SJSA1 (cell line): ENCODE measurements at places on chromosomes 12 and 14. TPM values are rescaled to one million over a fixed set of nuclear protein-coding genes. Genes with fewer than 3 reads are reported as not detected.
A peak's percentile ranks its signal among the peaks of the same experiment; 100 is the strongest.

DNA sequence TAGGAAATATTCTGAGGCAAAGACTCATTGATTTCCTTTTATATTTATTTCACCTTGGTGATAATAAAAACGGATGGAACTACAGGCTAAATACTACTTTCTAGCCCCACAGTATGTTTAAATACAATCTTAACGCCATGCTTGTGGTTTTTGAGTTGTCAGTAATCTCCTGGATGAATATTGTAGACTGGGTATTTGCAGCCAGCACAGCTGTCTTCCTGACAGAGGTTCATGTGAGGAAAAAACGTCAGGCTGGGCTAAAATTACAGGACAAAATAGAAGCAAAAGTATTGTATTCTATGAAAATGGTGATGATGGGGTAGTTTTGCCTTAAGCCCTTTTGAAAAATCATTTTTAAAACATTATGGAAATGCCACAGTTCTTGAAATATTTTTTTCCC lies 140.9 kb downstream of the CCDC91 start:
- no peaks in the 10 kb centered on the region for H3K4me1 ChIP-seq
- no peak for DNase-seq
- no peaks in the 10 kb centered on the region for H3K36me3 ChIP-seq

GRCh38 chr12:16675438-16675837 lies 69.5 kb upstream of the LMO3 start:
- H3K27ac ChIP-seq = no peak overlapping the region
- DNase-seq = no peak

- H3K27me3 ChIP-seq = no peaks in the 10 kb centered on the region
- peaks cover 63% of the 10 kb centered on the region for H3K36me3 ChIP-seq
- peaks cover 90% of the 10 kb centered on the region for H3K4me1 ChIP-seq
- no peak for DNase-seq
- H3K27ac ChIP-seq = peak overlapping the region; percentile 27
Measured at GRCh38 chr12:6552140-6552551, 3.7 kb downstream of the IFFO1 start.

Gene MYF5
- total RNA-seq = not detected in 2 replicates

GRCh38 chr14:60723116-60723906 lies 840 bp downstream of the SIX4 start:
- peak overlapping the region; percentile 67 for H3K4me3 ChIP-seq
- H3K27ac ChIP-seq = peak overlapping the region; percentile 9; the same call in 1 of the 2 replicates
- H3K27me3 ChIP-seq = no peaks in the 10 kb centered on the region
- H3K36me3 ChIP-seq = peaks cover 22% of the 10 kb centered on the region
- peaks cover 8% of the 10 kb centered on the region for H3K4me1 ChIP-seq

Gene SERPINA12
- not detected in 2 replicates for total RNA-seq

DNA sequence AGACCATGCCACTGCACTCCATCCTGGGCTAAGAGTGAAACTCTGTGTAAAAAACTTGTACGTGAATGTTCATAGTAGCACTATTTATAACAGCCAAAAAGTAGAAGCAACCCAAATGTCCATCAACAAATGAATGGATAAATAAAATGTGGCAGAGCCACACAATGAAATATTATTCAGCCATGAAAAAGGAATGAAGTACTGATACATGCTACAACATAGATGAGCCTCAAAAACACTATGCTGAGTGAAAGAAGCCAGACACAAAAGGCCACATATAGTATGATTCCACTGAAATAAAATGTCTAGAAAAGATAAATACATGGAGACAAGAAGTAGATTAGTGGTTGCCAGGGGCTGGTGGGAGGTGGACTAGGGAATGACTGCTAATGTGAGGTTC lies 72.8 kb downstream of the KSR2 start:
- no peaks in the 10 kb centered on the region for H3K4me1 ChIP-seq
- no peak overlapping the region for H3K4me3 ChIP-seq
- no peak for DNase-seq

Gene HOXC5
- not detected in 2 replicates for total RNA-seq

DNA sequence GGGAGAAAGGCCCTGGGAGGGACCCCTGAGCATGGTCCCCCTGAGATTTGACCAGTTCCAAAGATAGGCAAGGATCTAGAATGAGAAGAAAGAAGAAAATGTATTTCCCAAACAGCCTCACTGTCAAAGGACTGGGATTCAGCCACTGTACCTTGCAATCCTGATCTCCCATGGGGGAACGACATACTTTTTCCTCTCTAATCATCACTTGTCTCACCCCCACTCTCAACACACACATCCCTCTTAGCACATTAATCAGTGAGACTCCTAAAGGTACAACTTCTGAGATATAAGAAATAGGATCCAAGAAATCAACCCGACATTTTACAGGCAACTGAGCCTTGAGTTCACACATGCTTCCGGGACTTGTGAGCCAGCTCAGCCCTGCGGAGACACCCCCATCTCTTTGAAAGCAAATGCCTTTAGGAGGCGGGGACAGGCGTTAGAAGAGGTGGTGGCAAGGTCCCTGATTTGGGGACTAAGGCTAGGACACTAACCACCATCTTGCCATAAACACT lies 1.4 kb downstream of the MAP3K9 start:
- peaks cover 9% of the 10 kb centered on the region for H3K4me1 ChIP-seq
- no peak for DNase-seq
- peaks cover 2% of the 10 kb centered on the region; the same call in 1 of the 2 replicates for H3K36me3 ChIP-seq
- peak overlapping the region; percentile 77 for H3K4me3 ChIP-seq
- H3K27me3 ChIP-seq = peaks cover 8% of the 10 kb centered on the region

DNA sequence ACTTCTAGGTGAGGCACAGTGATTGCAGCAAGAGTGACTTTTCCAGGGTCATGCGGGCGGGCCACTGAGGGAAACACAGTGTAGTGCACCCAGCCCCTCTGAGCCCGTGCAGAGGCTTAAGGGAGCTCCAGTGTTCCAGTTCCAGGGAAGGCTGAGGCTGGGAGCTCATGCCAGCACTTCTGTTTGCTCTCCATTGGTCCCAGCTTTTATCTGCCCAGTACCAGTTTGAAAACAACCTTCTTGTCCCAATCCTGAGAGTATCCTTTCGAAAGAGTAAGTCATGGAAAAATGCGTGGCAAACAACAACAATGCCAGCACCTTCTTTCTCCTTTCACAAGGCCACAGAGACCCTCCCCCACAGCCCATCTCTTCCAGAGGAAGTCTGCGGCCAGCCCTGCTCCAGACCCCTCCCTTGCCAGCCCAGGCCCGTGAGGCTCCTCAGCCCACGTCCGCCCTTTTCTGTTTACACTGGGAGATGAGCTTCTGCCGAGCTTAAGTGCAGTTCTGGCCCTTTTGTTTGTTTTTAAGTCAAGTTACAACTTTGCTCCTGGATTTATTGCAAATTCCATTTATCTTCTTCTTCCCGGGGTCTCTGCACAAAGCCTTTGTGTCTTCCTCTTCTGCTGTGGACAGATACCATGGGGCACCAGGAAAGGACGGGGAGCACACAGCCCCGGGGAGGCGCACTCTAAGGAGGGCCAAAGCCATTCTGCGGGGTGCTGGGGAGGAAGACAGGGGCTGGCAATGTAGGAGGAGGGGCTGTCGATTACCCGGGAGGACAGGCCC lies 185.6 kb downstream of the ZFP36L1 start:
- no peak overlapping the region for H3K4me3 ChIP-seq
- peaks cover 20% of the 10 kb centered on the region for H3K4me1 ChIP-seq
- DNase-seq = peak; percentile 76
- peak overlapping the region; percentile 38 for H3K27ac ChIP-seq

- no peak overlapping the region for H3K4me3 ChIP-seq
- no peaks in the 10 kb centered on the region for H3K36me3 ChIP-seq
- H3K27ac ChIP-seq = no peak overlapping the region
- no peaks in the 10 kb centered on the region for H3K4me1 ChIP-seq
- no peak for DNase-seq
- no peaks in the 10 kb centered on the region for H3K27me3 ChIP-seq
Measured at GRCh38 chr12:58844161-58844560, 76.1 kb downstream of the LRIG3 start.

DNA sequence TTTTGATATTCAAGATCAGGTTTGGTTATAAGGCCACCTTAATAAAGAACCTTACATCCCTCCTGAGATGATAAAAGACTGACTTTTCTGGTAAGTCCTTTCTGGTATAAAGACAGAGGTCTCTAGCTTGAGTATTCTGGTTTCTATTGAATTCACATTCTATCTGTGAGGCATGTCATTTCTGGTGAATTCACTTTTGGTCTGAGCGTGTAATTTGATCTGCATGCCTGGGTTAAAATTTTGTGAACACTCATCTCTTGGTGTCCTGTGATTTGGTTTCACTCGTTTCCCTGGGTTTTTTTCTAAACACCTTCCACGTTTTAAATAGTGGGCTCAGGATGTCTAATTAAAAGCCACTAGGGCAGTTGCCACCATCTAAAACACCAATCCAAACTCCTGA lies 12.2 kb downstream of the EIF5 start:
- H3K27me3 ChIP-seq = no peaks in the 10 kb centered on the region; the same call in 1 of the 2 replicates
- H3K36me3 ChIP-seq = peaks cover 38% of the 10 kb centered on the region
- H3K27ac ChIP-seq = no peak overlapping the region
- H3K4me1 ChIP-seq = no peaks in the 10 kb centered on the region

Gene ACSS3
- 0.28 and 1.3 TPM in 2 replicates for total RNA-seq

Gene TSPAN9
- 21.5 and 23.0 TPM in 2 replicates for total RNA-seq

DNA sequence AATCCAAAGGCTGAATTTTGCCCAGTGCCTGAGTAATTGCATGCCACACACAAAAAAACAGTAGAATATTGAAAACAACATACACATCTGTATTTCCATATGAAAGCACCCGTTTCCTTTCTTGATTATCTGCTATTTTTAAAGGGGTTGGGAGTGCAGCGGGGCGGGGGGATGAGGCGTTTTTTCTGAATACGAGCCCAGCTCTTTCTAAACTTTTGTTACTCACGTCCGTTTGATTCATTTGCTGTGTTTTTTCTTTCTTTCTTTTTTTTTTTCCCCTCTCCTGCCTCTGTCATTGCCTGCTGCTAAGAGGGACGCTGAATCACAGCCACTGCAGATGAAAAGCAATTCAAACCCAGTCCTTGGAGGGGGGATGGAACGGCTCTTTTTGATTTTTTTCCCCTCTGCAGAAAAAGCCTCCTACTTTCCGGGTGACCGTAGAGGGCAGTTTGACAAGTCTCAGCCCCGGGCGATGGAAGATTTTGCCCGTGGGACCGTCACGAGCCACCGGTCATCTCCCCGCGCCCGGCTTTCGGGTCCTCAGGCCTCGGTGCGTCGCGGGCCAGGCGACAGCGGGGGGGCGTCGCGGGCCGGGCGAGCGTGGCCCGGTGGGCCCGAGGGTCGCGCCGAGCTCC lies 572 bp upstream of the RASSF8 start:
- no peaks in the 10 kb centered on the region for H3K27me3 ChIP-seq
- peaks cover 17% of the 10 kb centered on the region for H3K36me3 ChIP-seq
- DNase-seq = peak; percentile 82
- H3K4me1 ChIP-seq = peaks cover 17% of the 10 kb centered on the region
- peak overlapping the region; percentile 99 for H3K27ac ChIP-seq

Gene ACSM4
- total RNA-seq = not detected in 2 replicates

Gene CTSG
- total RNA-seq = not detected in 2 replicates
